ENCODE measurements at places on chromosomes 3 and 15.

DNA sequence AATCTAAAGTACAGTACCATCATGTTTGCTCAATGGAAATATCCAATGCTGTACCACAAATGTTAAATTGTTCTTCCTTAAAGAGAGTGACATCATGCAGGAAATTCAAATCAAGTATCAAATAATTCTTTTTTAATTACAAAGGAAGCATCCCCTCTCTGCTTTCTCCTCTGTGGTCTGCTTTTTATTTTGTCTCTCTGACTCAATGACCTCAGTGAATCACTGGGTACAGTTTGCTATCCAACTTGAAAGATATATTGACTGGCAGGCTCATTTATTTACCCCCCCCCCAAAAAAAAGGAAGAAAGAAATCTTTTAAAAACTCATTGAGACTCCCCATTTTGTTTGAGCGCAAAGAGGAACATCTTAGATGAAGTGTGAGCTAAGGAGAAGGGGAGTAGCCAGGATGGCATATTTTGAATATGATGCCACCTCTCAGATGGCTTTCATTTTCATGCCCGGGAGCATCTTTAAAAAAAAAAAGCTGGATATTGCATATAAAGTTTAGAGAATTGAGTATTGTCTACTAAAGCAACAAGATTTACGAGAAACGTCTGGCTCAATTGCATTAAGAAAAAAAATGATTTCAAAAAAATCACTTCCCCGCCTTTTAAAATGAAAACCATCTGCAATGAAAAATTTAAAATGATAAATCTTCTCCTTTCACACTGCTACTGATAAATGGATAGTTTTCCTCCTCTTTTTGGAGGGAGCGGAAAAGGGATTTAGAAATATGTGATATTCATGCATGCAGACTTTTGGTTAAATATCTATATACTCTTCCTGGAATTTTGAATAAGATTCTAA lies 307.1 kb upstream of the DPH6 start:
- DNase-seq = no peak

- no peak for DNase-seq
Measured at GRCh38 chr3:58403513-58404109, 30.0 kb downstream of the PDHB start.

GRCh38 chr15:101001056-101001455 lies 81.9 kb downstream of the LRRK1 start:
- DNase-seq = no peak

DNA sequence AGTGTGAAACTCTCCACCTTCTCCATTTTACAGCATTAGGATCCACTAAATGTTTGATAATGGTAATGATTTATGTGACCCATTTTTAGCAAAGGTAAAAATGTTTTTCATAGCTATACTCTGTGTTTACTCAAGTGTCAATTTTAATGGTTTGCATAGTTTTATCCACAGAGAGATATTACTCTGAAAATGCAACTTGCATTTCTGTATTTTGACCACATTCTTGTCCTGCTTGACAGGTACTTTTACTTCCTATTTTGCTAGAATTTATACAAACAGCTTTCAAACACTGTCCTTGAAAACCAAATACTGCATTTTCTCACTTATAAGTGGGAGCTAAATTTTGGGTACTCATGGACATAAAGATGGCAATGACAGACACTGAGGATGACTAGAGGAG lies 62.9 kb downstream of the SERPINI1 start:
- no peak for DNase-seq
